ENCODE measurements at places on chromosomes 6 and 20.

GRCh38 chr6:22828179-22829062 lies 259.1 kb downstream of the HDGFL1 start:
- no peak for DNase-seq

- no peak for DNase-seq
These were observed 64.7 kb downstream of the BTBD3 start for GRCh38 chr20:11982289-11982954.

DNA sequence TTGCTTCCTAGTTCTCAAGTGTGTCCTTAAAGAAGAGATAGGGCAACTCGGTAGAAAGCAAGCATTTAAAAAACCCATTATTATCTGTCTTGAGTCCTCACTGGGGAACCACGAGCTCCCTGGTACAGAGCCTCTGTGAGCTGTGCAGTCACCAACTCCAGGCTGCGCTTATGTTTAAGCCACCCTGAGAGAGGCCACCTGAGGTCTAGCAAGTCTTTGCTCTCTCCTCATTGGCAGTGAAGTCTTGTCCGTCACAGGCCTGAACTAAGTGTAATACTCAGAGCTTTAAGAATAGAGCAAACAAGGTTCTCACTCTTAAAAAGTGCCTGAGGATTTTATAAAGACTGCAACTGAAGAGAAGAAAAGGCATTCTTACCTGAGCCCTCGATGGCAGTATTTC lies 3.9 kb upstream of the CLDN20 start:
- no peak for DNase-seq

GRCh38 chr6:51511081-51511480 lies 576.3 kb downstream of the PKHD1 start:
- DNase-seq, result no peak

All from activated CD8-positive, alpha-beta memory T cell treated with anti-CD3 and anti-CD28 coated beads, Interleukin-2, amount 10 ng/mL, durations not matched to agents 7 days and 5 days (primary cell).